A549 treated with CORT108297 at 1 μM for 4 hours (cell line): ENCODE measurements at places on chromosomes 2 and 18. TPM values are rescaled to one million over a fixed set of nuclear protein-coding genes. Genes with fewer than 3 reads are reported as not detected.

The UPP2 gene
- not detected in 5 replicates for total RNA-seq

The OR6B2 gene
- not detected in 5 replicates for total RNA-seq

The LAMA3 gene
- total RNA-seq, result 34.8 to 44.8 TPM (median 42.7 TPM) in 5 replicates

The CD8B2 gene
- not detected in 5 replicates for total RNA-seq

The LOXHD1 gene
- not detected in 5 replicates for total RNA-seq

The UCN gene
- 0.48 to 2.5 TPM (median 1.6 TPM) in 5 replicates for total RNA-seq

The SCN1A gene
- total RNA-seq, result not detected in 5 replicates

The CCDC148 gene
- total RNA-seq, result 0.22 to 0.45 TPM (median 0.39 TPM) in 5 replicates

The POU3F3 gene
- total RNA-seq, result 0.02 to 0.03 TPM in 2 of 5 replicates, not detected in the others

The TFCP2L1 gene
- 2.9 to 4.9 TPM (median 3.3 TPM) in 5 replicates for total RNA-seq

The HOXD11 gene
- total RNA-seq, result 6.2 to 9.1 TPM (median 7.8 TPM) in 5 replicates

The FAM210A gene
- total RNA-seq, result 22.4 to 25.6 TPM (median 22.7 TPM) in 5 replicates

The CCL20 gene
- total RNA-seq, result 2.7 to 7.7 TPM (median 5.4 TPM) in 5 replicates

The ALLC gene
- total RNA-seq, result 0.06 to 0.13 TPM (median 0.12 TPM) in 4 of 5 replicates, not detected in the other

The CLHC1 gene
- 2.1 to 4.0 TPM (median 2.2 TPM) in 5 replicates for total RNA-seq

The REG3A gene
- not detected in 5 replicates for total RNA-seq

The GKN1 gene
- total RNA-seq, result 0.60 to 1.1 TPM (median 0.68 TPM) in 5 replicates

The CENPA gene
- total RNA-seq, result 48.7 to 57.9 TPM (median 55.8 TPM) in 5 replicates

The GCC2 gene
- total RNA-seq, result 11.0 to 18.4 TPM (median 15.4 TPM) in 5 replicates
